GM04503 (cell line): ENCODE measurements at places on chromosomes 6 and 20.
A peak's percentile ranks its signal among the peaks of the same experiment; 100 is the strongest.

GRCh38 chr20:15196547-15197255, 859.3 kb upstream of the FLRT3 start:
- no peak for DNase-seq

- no peak for DNase-seq
These were observed 3.6 kb downstream of the ADISSP start for GRCh38 chr20:3763671-3764601.

- no peak for DNase-seq
These were observed 58.7 kb downstream of the VAPB start for GRCh38 chr20:58447511-58448391.

- no peak for DNase-seq
These were observed 2.0 kb downstream of the TRAM2 start for GRCh38 chr6:52574709-52575501.

DNA sequence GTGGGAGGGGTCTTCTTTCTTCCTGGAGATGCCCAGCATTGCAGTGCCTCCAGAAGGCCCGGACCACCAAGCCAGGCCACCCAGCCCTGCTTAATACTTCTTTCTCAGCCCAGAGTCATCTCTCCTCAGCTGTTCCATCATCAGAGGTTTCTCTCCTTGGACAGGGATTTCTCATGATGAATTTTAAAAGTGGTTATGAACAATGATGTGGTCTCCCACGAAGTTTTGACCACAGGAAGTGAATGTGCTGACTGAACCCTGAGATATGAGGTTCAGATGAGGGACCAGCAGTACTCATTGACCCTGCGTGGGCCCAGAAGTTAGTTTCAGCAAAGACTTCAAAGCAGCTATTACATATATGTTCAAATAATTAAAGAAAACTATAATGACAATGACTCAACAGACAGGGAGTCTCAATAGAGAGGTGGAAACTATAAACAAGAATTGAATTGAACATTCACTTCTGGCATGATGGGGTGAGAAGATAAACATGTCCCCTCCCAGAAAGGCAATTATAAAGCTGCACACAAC, 114.5 kb upstream of the SLC22A16 start:
- no peak for DNase-seq

DNA sequence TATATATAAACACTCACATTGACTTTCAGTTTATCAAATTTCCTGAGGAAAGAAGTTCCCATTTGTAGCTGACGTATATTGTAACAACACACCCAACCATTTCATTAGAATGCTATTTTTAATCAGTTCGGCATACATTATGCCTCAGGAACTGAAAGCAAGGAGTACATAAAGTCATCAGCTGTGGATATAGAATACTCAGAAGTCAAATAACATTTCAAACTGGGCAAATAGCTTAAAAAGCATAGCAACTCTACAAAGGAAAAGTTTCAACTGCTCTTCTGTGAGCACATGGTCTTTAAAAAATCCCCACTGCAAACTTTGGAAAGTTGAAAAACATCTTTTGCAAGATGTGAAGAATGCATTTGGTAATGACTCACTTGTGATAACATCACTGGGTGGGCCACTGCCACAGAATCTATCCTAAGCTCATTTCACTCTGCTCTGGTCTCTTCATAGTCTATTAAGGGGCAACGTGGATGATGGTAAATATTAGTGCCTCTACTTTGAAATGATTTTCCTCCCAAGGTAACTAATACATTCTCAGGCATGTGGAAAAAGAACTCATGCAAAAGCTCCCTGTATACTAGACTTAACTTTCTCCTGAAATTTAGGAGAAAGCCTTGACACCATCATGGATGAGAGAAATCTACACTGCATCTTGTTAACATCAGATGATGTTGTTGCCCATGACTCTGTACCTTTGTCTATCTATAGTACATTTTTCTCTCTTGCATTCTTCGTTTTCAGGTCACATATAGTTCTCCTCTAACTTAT, 49.2 kb downstream of the FYN start:
- DNase-seq = peak; percentile 39

DNA sequence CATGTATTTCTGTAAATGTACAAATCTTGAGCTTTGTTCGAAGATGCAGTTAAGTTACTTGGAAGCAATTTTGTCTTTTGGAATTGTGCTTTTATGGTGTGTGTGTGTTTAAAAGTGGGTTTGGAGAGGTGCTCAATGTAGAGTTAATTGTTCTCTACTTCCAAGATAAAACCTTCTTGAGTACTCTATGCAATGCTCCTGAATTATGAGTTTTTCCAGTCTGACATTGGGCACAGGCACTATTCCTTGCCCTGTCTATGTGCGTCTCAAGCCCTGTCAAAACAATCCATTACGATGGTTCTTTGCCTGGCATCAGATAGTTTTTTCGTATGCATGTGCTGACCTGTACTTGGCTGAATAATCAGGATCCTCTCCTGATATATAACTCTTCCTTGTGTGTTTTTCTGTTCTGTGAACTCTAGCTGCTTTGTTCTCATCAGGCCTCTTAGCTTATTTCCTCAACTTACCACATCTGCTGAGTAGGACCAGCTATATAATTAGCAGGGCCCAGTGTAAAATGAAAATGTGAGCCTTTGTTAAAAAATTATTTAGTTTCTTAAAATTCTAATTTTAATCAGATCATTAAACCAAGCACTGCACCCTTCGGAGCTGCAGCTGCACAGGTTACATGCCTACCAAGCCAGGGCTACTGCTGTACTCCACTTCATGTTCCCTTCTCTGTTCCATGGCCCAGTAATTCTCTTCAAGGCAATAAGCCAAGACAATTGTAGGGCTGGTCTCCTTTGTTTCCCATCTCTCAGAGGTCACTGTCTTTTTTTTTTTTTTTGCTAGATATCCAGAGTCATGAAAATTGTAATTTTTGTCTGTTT, 160.1 kb downstream of the ZFAND3 start:
- no peak for DNase-seq

- DNase-seq = no peak
These were observed 49.6 kb upstream of the RIPOR2 start for GRCh38 chr6:24985323-24985722.

DNA sequence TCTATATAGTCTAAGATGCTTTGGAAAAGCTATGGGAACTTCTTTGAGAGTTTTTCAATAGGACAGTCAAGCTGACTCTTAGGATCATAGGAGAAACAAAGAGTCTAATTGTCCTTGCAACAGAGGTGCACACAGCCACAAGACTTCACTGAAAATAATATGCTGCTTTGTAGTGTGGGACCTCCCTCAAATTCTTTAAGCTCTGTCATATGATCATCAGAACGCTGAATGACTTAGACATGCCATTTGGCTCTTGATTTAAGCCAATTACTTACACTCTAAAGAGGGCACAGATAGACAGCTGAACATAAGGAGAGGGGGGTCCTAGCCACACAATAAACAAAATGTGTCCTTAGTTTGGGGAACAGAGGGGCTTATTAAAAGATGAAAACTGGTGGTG, 818.7 kb upstream of the GJE1 start:
- DNase-seq = no peak

DNA sequence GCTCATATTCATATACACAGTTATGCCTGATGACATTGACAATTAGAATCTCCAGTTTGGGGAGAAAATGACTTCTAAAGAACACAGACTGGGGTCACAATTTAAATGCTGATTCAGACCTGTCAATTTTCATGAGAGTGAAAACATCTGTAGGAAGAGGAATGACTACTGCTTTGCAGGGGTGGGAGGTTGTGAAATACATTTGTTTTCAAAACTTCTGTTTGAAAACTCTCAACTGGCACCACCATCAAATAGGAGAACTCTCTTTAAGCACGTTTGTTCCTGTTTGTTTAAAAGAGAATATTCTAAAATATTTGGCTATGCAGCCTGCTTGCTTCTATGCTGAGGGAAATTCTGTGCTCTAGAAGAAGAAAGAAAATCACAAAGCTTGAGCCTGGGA, 50.8 kb upstream of the ADGRF5 start:
- DNase-seq = no peak
